ENCODE measurements at places on chromosomes 2 and 18. TPM values are rescaled to one million over a fixed set of nuclear protein-coding genes. Genes with fewer than 3 reads are reported as not detected.

GRCh38 chr18:9117980-9118841 is 15.7 kb downstream of the NDUFV2 start:
- no peak for DNase-seq

DNA sequence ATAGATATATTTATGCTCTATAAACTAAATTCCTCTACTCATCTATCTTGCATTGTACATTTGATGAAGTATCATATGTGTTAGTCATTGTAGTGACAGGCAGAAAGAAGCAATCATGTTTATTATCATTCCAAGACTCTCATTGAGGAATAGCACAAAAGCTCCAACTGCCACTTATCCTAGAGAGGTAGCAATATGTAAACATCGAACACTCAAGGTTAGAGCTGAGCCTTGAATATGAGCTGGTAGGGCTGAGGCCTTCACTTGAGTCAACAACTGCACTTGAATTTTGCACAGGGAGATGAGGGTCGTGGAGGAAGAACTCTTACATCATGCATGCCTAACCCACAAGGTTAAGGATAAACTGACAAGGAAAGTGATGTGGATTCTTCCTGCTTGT is 900.9 kb downstream of the CPS1 start:
- no peak for DNase-seq

GRCh38 chr18:51852681-51853080 is 487.3 kb upstream of the DCC start:
- no peak for DNase-seq

GRCh38 chr2:44770221-44771195 is 171.0 kb upstream of the SIX3 start:
- DNase-seq = no peak

DNA sequence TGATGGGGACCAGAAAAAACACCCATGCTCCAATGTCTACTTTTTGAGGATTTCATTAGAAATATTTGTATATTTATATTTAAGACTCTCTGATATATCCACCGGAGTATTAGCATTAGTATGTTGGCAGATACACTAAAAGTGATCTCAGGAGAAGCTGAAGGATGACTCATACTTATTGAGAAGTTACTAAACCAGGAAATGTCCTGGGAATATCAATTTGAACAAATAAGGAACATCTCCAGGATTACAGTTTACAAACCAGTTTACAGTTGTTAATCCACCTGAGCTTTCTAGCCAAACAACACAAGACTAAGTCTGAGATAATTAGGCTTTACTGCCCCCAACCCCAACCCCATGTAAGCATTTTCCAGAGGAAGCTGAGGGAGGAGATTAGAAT is 16.1 kb upstream of the DPP4 start:
- no peak for DNase-seq

DNA sequence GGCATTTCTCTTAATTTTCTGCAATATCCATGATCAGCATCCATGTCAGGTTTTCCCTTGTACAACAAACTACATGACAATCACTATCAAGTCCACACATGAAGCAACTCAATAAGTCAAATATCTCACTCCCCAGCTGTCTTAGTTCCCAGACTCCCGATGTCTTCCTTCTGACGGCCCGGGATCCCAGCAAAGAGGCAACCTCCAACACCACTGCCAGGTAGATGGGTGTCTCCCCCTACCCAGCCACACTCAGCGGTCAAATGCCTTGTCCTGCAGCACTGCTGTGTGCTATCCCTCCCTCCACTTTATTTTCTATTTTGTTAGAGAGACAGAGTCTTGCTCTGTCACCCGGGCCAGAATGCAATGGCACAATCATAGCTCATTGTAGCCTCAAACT is 23.3 kb downstream of the TRABD2A start:
- no peak for DNase-seq

GRCh38 chr18:39341129-39341528 is 1775.5 kb upstream of the CELF4 start:
- DNase-seq = no peak

DNA sequence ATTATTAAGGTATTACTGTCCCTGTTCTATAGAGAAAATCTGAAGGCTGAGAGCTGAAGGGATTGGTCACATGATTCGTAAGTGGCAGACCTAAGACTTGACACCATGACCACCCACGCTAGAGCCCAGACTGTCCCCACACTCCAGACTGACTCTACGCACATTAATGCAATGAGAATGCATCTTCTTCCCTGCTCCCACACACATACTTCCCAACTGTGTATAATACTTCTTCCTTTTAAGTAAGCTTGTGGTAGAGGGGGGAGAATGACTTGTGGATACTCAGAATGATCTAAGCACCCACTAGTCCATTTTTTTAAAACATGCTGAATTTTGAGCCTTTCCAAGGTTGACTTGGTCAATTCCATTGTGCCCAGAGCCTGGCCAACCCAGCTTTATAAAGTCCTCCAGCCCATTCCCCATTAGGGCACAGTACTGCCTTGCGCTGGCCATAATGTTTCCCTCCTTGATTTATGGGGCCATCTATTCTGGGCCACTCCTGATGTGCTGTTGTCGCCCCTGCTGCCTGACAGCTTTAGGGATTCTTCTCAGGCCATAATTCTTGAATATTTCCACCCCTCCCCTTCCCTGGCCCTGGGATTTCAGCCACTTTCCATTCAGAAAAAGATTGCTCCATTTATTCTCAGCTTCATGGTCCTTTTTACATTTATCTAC is 28.7 kb downstream of the ALK start:
- no peak for DNase-seq

- no peak for DNase-seq
Observed at GRCh38 chr2:9250091-9250490, 43.5 kb downstream of the ASAP2 start.

- no peak for DNase-seq
Observed at GRCh38 chr2:45178854-45179253, 169.6 kb upstream of the SIX2 start.

- DNase-seq = no peak
Observed at GRCh38 chr18:10061566-10062140, 147.8 kb downstream of the VAPA start.

- DNase-seq = no peak
Observed at GRCh38 chr2:55051026-55051866, 995 bp upstream of the RTN4 start.

DNA sequence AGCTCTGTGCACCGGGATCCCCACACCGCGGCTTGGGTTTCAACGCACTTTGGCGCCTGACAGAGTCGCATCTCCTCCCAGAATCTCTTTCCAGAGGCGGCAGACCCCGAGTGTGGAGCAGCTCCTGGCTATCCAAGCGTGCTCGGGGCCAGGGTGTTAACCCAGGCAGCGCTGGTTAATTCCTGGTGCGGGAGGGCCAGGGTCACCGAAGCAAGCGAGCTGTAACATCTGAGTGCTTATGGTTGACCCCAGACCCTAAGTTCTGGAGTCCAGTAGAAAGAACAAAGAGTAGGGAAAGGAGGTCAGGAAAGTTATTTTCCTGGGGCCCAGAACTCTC is 566 bp upstream of the OSR1 start:
- DNase-seq = no peak

DNA sequence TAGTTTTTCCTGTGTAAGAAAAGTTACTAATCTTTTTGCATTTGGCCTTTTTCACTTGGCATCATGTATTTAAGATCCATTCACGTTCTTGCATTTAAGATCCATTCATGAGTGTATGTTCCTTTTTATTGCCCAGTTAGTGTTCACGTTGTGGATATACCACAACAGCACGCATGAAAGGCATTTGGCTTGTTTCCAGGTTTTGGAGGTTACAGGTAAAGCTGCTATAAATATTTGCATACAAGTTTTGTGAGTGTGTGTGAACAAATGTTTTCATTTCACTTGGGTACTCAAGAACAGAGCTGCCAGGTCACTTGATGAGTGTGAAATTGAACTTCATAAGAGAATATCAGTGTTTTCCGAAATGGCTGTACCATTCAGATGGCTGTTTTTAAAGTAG is 121.2 kb downstream of the CCBE1 start:
- no peak for DNase-seq

- no peak for DNase-seq
Observed at GRCh38 chr2:235984552-235984951, 183.6 kb downstream of the GBX2 start.

DNA sequence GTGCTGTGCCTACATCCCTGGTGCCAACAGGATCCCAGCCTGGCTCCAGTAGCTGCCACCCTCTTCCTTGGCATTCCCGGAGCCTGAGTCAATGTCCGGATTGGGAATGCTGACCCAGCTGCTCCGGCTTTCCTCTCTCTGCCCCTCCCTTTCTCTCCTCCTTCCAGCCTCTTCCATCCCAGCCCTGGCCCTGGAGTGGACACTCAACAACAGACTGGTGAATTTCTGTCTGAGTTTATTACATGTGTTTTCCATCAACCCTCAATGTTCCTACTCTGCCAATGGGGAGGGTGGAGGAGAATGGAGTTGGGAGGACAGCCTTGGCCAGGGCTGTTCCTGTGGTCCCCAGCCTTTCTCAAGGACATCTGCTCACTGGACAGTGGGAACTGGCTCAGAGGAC is 917 bp upstream of the PRKAG3 start:
- DNase-seq = no peak

DNA sequence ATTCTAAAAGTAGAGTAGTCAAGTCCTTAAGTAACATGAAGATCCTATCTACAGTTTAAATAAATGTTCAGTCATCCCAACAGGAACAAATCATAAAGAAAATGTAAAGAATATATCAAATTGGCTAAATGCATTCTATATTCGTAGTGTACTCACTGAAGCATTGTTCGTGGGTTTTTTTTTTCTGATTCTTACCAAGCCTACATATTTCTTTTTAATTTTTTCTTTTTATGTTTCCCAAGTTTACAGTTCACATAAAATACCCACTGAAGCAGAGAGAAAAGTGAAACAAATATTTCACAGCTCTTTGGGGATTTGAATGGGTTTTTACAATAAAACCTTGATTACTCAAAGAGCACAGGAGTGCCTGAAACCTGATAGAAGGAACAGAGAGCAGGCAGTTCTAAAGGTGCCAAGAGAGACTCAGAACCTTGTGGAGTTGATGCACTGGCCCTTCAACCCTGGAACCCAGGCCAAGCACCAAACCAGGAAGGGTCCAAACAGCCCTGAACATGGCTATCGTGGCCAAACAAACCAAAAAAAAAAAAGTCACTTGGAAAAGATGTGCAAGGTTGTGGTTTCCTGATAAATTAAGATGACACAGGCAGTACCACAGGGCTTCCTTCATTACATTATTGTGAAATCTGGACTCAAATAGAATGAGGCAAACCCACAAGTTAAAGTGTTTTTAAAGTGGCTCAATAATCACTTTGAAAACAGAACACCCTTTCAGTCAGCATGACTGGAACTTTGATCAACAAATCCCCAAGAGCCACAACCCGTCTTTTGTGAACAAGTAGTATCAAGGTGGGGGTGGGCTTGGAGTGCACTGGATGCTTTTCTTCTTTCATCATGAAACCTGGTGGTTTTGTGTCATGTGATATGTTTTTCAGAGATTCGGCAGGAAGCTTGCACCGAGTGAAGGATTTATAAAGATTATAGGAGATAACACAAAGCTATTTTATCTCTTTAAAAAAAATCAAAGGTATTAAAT is 245.0 kb upstream of the FN1 start:
- DNase-seq = peak; percentile 49

DNA sequence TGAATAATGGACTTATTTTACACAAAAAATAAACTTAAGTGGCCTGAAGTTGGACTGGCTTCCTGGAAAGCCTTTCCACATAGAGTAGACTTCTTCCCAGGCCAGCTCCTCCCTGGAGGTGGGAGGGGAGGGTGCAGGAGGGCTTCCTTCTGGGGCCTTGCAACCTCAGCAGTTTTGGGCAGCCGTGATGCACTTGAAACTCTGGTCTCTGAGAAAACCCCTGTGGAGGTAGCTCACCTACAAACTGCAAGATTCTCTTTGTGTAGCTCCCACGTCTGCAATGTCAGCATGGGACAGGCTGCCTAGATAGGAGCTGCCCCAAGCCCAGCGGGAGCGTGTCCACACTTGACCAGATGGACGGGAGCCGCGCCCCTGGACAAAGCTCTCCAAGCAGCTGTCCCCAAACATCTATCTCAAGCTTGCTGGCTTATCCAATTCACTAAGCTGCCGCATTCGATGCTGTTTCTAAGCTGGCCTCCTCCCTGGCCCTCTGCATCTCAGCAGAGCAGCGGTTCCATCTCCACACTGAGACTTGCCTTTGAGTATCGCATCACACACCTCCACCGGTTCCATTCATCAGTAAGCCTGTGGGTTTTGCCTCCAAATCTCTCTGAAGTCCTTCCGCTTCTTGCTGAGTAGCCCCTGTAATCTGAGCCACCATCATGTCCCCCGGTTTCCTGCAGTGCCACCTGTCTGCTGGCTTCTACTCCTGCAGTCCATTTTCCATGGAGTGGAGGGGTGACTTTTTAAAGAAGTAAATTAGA is 1.6 kb upstream of the LPIN1 start:
- no peak for DNase-seq

- no peak for DNase-seq
Observed at GRCh38 chr2:53004413-53004812, 763.2 kb upstream of the CHAC2 start.

- no peak for DNase-seq
Observed at GRCh38 chr2:136291871-136292270, 173.9 kb upstream of the CXCR4 start.

- no peak for DNase-seq
Observed at GRCh38 chr18:42929181-42929580, 186.3 kb downstream of the RIT2 start.

TEKT4 gene
- 0.39 TPM for polyA plus RNA-seq

IL18R1 gene
- 4.6 TPM for polyA plus RNA-seq

SPATA3 gene
- not detected for polyA plus RNA-seq

NPC1 gene
- 24.3 TPM for polyA plus RNA-seq

CROCC2 gene
- 4.4 TPM for polyA plus RNA-seq

ALLC gene
- not detected for polyA plus RNA-seq

PIGN gene
- polyA plus RNA-seq = 36.8 TPM

KANSL3 gene
- polyA plus RNA-seq = 55.7 TPM

INHBB gene
- 0.21 TPM for polyA plus RNA-seq

EGR4 gene
- not detected for polyA plus RNA-seq

OBSL1 gene
- polyA plus RNA-seq = 143 TPM

NOP58 gene
- 111 TPM for polyA plus RNA-seq
